ENCODE measurements at places on chromosomes 2 and 18. TPM values are rescaled to one million over a fixed set of nuclear protein-coding genes. Genes with fewer than 3 reads are reported as not detected.

IFIH1 gene
- total RNA-seq, result 5.9 TPM

MAL gene
- total RNA-seq, result not detected

TANK gene
- 133 TPM for total RNA-seq

GKN1 gene
- not detected for total RNA-seq

IL36A gene
- total RNA-seq, result not detected

MOGAT1 gene
- not detected for total RNA-seq

CCDC85A gene
- 6.2 TPM for total RNA-seq

MEP1B gene
- not detected for total RNA-seq

ZC3H15 gene
- 59.4 TPM for total RNA-seq

DOCK10 gene
- 16.0 TPM for total RNA-seq

TRABD2A gene
- 1.1 TPM for total RNA-seq

BMP10 gene
- not detected for total RNA-seq

REEP1 gene
- 0.98 TPM for total RNA-seq

BOLL gene
- total RNA-seq, result not detected

EVA1A gene
- 41.2 TPM for total RNA-seq

SLC30A3 gene
- 11.8 TPM for total RNA-seq

MAIP1 gene
- total RNA-seq, result 26.1 TPM

PKDCC gene
- 3.9 TPM for total RNA-seq

G6PC2 gene
- total RNA-seq, result not detected

TM4SF20 gene
- total RNA-seq, result not detected

DSG4 gene
- not detected for total RNA-seq

Measured in vein endothelial cell (primary cell).